ENCODE measurements at places on chromosomes 12 and 14. TPM values are rescaled to one million over a fixed set of nuclear protein-coding genes. Genes with fewer than 3 reads are reported as not detected.

DNA sequence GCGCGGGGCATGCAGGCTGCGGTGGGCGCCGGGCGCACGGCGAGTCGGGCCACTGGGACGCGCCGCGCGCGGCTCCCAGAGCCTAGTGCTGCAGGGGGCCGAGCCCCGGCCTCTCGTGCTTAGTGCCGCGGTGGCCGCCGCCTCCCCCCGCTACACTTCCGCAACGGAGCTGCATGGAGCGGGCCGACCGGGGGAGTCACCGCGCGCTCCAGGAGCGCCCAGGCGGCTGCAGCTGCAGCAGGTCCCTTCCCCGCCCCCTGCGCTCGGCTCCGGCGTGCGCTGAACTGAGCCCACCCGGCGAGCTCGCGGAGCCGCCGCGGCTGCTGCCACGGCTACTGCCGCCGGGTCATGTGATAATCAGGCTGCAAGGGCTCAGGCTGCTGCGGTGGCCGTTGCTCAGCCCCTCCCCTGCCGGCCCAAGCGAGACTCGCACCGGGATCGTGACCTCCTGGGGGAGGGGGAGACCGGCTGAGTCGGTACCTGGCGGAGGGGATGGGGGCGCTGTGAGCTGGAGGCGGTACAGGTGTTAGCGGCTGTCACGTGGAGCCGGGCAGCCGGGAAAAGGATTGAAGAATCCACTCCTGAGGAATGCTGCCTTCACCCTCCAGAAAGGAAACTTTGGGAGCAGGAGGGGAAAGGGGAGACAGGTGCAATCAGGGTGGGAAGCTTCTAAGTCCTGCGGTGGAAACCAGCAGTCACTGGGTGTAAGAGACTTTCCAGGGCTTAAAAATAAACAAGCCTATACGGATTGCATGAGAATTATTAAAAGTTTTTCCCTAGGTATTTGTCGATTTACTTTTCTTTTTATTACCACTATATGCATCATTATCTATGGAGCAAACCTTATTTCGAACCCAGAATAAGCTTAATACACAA lies at the start of gene PPM1H:
Gene PPM1H, minus strand, starts transcription at position 352 of the 876 bp plus-strand sequence. CDS start 414 bp downstream, outside the sequence.
- DNase-seq = peak; percentile 31

Gene LGR5
- polyA plus RNA-seq = 3.6 TPM

DNA sequence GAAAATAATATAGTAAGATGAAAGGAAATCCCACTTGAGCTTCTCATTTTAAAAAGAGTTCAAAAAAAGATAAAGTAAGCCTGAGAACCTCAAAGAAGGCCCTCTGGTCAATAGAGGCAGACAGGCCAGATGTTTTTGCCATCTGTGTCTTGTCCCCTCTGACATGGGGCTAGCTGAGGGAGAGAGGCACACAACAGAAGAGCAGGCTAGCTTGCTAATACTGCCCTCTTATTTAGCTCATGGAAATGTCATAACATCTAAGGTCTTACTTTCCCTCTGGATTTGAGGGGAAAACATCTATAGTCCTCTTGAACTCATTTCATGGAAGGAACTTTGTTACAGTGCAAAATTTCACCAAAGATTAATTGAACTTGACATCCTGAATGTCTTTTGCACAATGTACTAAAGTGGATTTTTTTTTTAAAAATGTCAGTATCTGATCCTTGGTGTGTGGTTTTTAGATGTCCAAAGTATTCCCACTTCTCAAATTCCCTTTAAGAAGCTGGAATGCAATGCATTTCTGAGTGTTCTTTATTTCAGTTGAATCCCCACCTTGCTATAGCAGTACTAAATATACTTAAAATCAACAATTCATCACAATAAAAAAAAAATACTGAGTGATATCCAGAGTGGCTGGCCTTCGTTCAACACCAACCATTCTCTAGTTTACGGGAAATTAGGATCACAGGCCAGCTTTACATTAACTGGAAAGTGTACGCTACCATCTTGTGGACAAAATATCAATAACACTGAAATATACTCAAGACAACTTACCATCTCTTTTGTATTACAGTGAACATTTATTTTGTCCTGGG lies 176.7 kb downstream of the PAH start:
- DNase-seq = peak; percentile 78

Gene GZMH
- polyA plus RNA-seq = not detected

DNA sequence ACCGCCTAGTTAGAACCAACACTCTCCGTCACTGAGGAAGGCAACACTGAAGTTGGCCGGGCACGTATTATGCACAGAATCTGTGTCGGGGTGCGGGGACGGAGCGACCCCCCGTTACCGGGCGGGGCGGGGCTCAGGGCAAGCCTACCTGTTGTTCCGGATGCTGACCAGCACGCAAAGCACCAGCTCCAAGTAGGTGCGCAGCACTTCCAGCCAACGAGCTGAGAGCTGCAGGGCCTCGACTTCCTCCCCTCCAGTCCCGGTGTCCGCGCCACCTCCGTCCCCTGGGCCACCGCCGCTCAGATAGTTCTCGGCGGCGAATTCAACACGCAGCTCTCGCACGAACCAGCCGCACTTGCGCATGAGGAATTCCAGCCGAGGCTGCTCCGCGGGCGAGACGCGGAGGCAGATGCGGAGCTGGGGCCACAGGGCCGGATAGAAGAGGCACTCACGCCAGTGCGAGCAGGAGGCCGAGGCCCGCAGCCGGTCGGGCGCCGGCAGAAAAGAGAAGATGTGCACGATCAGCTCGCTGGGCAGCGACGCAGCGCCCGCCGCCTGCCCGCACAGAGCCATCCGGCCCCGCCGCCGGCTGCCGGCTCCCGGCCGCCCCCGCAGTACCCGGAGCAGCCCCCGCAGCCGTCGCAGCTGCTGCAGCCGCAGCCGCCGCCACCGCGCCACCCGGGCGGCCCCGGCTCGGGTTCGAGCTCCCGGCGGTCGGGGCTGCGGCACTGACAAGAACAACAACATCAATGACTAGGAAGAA lies 636 bp downstream of the FBXO33 start:
- DNase-seq = peak; percentile 35

DNA sequence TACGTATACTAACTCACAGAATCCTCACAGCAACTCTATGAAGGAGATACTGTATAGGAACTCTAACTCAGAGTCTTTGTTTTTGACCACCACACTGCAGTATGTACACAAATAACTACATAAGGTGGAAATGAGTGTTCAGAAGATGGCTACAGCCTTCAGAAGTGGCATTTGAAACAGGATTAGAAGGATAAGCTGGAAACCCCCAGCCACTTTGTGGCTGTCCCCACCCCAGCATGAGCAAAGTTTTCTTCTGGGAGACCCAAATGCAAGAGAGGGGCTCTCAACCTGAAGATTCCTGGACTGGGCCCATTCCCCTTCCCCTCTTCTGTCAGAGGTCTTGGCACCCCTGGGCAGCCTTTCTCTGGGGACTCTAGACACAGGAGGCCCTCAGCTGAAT lies 43.2 kb upstream of the PNMA1 start:
- DNase-seq = no peak

- DNase-seq = no peak
Measured at GRCh38 chr14:47772652-47773051, 97.2 kb upstream of the MDGA2 start.

GRCh38 chr12:121838126-121838525 lies 20.5 kb downstream of the HPD start:
- no peak for DNase-seq

DNA sequence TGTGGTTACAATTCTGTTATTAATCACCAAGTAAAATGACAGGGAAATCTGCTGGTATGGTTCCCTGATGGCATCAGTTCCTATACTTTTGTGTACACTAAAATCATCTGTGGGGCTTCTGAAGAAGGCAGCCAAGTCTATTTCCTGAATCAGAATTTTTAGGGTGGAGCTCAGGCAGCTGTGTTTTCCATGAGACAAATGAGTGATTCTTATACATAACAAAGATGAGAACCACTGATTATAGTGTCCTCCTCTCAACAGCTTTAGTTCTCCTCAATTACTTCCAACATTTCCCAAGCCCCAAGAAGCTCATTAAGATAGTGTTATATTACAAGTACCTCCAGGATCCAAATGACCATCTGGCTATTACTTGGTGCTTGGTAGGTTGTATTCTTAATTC lies 64.5 kb upstream of the USP44 start:
- DNase-seq = no peak

DNA sequence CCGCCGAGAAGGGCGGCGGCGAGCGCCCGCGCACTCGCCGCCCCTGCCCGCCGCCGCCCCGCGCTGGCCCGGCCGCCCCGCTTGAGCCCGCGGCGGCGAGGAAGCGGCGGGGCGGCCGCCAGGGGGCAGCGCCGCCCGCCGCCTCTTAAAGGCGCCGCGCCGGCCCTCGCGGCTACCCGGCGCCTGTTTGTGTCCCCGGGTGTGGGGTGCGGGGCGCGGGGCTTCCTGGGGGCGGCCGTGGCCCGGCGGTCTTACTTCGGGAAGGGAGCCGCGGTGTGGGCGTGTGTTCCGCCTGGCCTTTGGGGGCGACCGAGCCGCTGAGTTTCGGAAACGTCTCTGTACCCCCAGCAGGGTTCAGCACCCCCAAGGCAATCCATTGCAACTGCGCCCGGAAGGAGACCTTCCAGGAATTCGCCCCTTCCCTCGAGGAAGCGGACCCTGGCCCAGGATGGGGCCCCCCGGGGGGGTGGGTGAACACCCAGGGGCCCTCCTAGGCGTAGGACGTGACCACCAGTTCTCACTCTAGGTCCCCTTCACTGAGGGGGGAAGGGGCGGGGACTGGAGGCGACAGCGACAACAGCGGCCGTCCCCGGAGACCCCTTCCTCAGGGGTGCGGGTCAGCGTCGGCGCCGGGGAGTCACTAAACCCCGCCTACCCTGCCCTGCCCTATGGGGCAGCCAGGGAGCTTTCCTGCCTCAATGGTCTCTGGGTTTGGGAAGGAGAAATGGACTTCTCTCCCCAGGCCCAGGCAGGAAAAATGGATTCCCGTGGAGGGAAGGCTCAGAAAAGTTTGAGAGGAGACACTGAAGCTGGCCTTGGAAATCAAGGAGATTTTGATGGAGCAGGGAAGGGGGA lies at the start of gene ITPK1:
Gene ITPK1, minus strand, starts transcription at position 105 of the 855 bp plus-strand sequence. CDS start 762 bp downstream, outside the sequence.
- peak; percentile 29 for DNase-seq

GRCh38 chr12:13941258-13942249 lies 39.8 kb downstream of the GRIN2B start:
- peak; percentile 25 for DNase-seq

DNA sequence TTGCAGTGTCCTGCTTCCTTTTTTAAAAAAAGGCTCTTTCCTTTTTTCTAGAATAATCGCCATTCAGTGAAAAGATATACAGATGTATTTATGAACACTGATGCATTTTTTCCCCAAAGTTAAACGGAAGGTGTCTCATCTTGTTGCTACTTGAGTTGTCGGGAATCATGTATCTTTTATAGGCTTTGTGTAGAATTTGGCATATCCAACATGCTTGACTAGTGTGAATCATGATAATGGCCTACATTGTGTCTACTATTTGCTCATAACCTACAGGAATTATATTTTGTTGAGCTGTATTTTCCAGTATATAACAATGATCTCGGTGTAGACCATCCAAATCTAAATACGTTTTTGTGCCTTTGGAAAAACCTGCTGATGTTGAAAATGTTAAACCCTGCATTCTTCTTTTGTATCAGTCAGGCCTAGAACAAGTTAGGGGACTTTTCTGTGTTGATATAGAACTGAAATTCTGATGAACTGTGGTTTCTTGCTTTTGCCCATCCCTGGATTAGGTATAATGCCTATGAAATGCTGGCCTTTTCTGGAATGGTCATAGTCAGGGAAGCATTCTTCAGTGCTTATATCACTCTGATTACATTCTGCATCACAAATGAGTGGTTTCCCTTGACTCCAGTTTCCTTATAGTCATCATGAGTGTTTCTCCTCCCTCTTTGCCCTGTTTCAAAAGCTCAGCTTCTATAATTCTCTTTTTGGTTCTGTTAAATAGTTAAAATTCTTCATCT lies 10.8 kb downstream of the BMAL2 start:
- DNase-seq = no peak

- no peak for DNase-seq
Measured at GRCh38 chr12:11884116-11884515, 186.6 kb upstream of the BCL2L14 start.

DNA sequence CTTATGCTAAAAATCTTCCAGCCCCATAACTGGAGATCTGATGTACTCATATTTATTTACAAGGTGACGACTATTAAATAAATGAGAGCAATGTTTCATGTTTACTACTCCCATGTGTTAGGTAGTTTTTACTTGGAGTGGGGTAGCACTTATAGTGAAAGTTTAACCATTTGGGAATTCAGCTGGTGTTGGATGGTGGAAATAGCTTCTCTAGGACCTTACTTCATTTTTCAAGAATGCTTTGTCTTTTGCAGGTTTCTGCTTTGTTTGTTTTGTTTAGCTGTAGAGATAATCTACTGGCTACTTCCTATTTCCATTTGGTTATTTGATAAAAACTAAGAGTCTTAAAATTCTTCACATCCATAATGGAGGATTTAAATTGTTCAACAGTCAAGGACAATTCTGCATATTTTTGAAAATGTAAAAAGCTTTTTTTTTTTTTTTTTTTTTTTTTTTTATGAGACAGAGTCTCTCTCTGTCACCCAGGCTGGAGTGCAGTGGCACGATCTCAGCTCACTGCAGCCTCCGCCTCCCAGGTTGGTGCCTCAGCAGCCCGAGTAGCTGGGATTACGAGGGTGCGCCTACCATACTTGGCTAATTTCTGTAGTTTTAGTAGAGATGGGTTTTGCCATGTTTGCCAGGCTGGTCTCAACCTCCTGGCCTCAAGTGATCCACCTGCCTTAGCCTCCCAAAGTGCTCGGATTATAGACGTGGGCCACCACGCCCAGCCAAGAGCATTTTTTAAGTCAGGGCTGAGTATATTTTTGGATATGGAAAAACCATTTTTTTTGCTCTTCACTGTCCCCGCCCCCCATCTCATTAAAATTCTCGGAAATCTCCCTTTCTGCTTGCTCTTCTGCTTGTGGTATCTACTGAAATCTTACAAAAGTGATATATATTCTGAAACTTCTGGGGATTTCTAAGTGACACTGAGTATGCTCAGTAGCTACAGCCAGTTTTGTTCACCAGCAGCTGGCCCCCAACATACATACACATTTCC lies 1.4 kb upstream of the ABCD2 start:
- DNase-seq = peak; percentile 0

Gene CNTN1
- polyA plus RNA-seq = 29.1 TPM

GRCh38 chr12:59834659-59835474 lies 239.0 kb downstream of the SLC16A7 start:
- DNase-seq = no peak

- DNase-seq = no peak
Measured at GRCh38 chr12:64806593-64807460, 17.6 kb upstream of the TBC1D30 start.

Gene BTBD6
- 36.3 TPM for polyA plus RNA-seq

All from muscle of arm (tissue), 14 donors.